ENCODE measurements at places on chromosomes 2 and 18.
A peak's percentile ranks its signal among the peaks of the same experiment; 100 is the strongest.

DNA sequence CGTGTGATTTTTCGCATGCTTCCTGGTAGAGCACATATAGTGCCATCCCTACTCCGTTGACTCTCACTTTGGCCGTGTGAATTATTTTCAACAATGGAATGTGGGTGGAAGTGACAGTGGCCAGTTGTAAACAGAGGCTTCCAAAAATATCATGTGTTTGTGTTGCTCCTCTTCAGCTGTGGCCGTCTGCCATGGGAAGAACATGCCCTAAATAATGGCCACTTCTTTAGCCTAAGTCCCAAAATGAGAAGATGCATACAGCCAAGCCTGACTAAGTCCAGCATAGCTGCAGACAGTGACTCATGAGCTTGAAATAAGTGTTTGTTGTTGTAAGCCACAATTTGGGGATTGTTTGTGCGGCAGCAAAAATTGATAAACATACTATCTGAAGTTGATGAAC is 8.9 kb upstream of the GALNT1 start:
- no peaks in the 10 kb centered on the region for H3K27me3 ChIP-seq
- no peak for DNase-seq
- H3K4me3 ChIP-seq, result no peak overlapping the region
- H3K36me3 ChIP-seq, result no peaks in the 10 kb centered on the region
- no peaks in the 10 kb centered on the region for H3K4me1 ChIP-seq

DNA sequence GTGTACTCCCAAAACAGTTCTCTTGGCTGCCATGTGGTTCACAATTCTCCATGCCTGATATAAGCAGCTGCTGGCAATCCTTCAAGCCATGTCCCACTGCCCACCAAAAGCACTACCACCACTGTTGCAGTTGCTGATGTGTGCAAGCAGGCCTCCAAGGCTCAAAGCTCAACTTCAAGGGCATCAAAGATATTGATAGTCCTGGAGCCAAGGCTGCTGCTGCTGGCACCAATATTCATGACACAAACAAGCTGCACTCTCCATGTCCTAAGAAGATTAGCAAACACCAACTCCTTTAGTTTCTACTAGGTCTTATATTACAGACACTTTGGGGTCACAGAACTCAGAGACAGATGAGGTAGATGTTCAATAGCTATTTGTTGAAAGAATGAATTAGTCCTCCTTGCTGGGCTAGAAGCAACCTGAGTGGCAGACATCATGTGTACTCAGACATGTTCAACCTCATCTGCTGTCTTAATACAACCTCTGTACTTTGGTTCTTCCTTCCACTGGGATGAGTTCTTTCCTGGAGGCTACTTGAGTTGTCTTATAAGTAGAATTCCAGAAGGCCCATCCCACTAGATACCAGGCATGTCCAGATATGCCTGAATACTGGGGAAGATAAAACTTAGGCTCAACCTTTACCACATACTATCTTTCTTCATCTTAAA is 104.5 kb upstream of the UGP2 start:
- H3K4me3 ChIP-seq, result no peak overlapping the region
- DNase-seq, result peak; percentile 36
- H3K4me1 ChIP-seq, result peaks cover 57% of the 10 kb centered on the region
- H3K36me3 ChIP-seq, result no peaks in the 10 kb centered on the region
- no peaks in the 10 kb centered on the region for H3K27me3 ChIP-seq

GRCh38 chr18:72866442-72866900 is 1.3 kb downstream of the NETO1 start:
- DNase-seq, result no peak
- no peak overlapping the region for H3K4me3 ChIP-seq
- no peaks in the 10 kb centered on the region for H3K36me3 ChIP-seq

DNA sequence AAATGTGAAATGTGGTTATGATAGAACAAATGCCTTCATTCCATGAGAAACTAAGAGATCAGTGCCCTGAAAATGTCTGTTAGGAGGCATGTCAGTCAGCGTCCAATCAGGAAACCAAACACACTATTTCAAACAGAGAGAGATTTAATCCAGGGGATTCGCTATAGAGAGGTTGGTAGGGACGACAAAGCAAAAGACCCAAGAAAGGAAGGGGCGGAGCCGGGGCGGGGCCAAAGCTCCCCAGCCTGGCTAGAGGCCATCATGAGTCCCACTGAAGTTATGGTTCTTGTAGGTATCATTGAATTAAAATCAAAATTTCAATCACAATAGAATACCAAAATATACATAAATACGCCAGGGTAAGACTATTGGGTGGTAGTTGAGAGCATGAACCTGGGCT is 32.9 kb upstream of the RNF149 start:
- no peak overlapping the region for H3K27ac ChIP-seq
- H3K4me1 ChIP-seq, result peaks cover 5% of the 10 kb centered on the region
- DNase-seq, result no peak
- H3K4me3 ChIP-seq, result no peak overlapping the region
- H3K36me3 ChIP-seq, result no peaks in the 10 kb centered on the region
- H3K27me3 ChIP-seq, result no peaks in the 10 kb centered on the region

DNA sequence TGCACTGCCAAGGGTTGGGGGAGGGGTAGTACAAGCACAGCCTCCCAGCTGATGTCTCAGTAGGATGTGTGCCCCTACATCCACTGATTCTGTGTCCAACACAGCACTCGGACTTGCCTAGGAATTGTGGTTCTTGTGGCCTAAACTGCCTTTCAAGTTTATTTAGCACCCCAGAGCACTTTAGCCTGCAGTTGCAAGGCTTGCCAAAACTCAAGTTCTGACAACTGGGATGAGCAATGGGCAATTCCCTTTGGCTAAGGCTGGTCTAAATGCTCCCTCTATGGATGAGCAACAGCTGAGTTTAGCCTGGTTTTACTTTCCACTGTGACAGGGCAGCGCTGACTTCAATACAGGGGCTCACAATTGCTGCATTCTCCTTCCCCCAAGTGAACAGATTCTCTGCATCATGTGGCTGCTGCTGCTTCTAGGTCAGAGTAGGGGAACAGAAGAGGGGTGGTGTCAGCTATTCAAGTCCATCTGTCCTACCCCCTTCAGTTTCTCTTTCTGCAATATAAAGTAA is 471.5 kb downstream of the PIK3C3 start:
- H3K4me3 ChIP-seq, result no peak overlapping the region
- H3K4me1 ChIP-seq, result no peaks in the 10 kb centered on the region
- no peak overlapping the region for H3K27ac ChIP-seq
- peaks cover 3% of the 10 kb centered on the region for H3K36me3 ChIP-seq
- peak; percentile 14 for DNase-seq
- H3K27me3 ChIP-seq, result no peaks in the 10 kb centered on the region

- H3K4me1 ChIP-seq, result peaks cover 11% of the 10 kb centered on the region
- H3K27ac ChIP-seq, result no peak overlapping the region
- no peaks in the 10 kb centered on the region for H3K36me3 ChIP-seq
- no peak for DNase-seq
- no peak overlapping the region for H3K4me3 ChIP-seq
- H3K27me3 ChIP-seq, result no peaks in the 10 kb centered on the region
These were observed 1223.1 kb upstream of the ZEB2 start for GRCh38 chr2:145743011-145743410.

- no peaks in the 10 kb centered on the region for H3K36me3 ChIP-seq
- H3K27me3 ChIP-seq, result peaks cover 41% of the 10 kb centered on the region
- H3K4me3 ChIP-seq, result no peak overlapping the region
- H3K4me1 ChIP-seq, result peaks cover 10% of the 10 kb centered on the region
- H3K27ac ChIP-seq, result no peak overlapping the region
- DNase-seq, result peak; percentile 17
These were observed 2.2 kb downstream of the DNER start for GRCh38 chr2:229712136-229712535.

DNA sequence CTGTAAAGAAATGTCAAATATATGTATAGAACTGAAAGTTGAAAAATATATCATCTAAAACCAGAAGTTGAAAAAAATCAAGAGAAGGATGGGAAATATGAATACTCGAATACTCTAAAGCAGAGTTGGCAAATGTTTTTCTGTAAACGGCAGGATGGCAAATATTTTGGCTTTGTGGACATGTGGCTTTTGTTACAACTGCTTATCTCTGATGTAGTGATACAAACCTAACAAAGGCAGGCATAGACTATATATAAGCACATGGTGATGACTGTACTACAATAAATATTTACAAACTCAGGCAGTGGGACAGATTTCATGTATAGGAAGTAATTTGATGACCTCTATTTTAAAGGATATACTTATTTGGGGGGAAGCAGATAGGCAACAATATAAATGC is 224.6 kb upstream of the LRRTM4 start:
- DNase-seq, result no peak
- no peaks in the 10 kb centered on the region for H3K4me1 ChIP-seq
- no peaks in the 10 kb centered on the region for H3K27me3 ChIP-seq
- H3K36me3 ChIP-seq, result no peaks in the 10 kb centered on the region
- H3K4me3 ChIP-seq, result no peak overlapping the region
- H3K27ac ChIP-seq, result no peak overlapping the region

- no peak overlapping the region for H3K27ac ChIP-seq
- DNase-seq, result peak; percentile 32
- peaks cover 8% of the 10 kb centered on the region for H3K4me1 ChIP-seq
- no peaks in the 10 kb centered on the region for H3K36me3 ChIP-seq
These were observed 52.3 kb downstream of the ARHGAP28 start for GRCh38 chr18:6781796-6782195.

DNA sequence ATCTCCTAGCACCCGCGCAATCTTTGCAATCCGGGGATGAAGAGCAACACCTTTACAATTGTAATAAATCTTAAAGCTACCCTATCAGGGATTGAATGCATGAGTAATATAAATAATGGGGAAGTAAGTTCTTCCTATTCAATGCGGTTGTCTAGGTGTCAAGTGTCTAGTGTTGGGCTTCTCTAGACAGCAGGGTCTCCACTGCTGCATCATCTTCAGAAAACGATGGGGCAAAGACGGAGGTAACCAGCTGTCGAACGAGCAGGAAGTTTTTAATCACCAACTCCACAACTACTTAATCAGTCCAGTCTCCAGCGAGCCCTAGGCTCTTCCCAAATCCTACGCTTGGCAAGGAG is 573 bp downstream of the STAM2 start:
- DNase-seq, result no peak
- peak overlapping the region; percentile 94 for H3K4me3 ChIP-seq

DNA sequence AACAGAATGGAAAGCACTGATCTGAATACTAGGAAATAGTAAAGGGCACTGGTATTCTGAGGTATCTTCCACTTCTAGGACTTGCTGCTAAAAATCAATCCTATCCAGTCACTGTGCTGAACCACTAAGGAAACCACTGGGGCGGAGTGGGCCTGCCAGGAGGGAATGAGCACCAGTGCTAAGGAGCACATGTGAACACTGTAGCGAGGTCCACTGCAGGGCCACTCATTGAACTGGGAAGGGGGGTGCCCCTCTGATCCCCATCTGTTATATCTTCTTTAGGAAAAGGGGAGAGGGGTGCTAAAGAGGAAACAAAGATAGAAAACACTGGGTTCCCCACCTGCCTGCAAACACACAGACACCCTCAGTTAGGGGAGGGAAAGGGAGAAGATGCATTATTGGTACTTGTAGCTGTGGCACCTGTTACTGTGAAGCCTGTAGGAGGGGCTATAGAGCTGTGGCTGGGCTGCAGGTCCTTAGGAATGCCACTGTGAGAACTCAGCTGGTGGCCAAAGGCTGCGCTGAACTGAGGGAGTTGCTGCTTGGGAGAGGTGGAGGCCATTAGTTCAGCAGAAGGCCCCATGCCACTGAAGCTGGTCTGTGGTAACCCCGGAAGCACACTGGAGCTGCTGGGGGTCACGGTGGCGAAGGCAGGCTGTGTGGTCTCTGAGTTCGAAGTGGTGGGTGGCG is 81.8 kb downstream of the INO80D start:
- H3K27me3 ChIP-seq, result no peaks in the 10 kb centered on the region
- H3K4me1 ChIP-seq, result peaks cover 1% of the 10 kb centered on the region
- H3K27ac ChIP-seq, result no peak overlapping the region

DNA sequence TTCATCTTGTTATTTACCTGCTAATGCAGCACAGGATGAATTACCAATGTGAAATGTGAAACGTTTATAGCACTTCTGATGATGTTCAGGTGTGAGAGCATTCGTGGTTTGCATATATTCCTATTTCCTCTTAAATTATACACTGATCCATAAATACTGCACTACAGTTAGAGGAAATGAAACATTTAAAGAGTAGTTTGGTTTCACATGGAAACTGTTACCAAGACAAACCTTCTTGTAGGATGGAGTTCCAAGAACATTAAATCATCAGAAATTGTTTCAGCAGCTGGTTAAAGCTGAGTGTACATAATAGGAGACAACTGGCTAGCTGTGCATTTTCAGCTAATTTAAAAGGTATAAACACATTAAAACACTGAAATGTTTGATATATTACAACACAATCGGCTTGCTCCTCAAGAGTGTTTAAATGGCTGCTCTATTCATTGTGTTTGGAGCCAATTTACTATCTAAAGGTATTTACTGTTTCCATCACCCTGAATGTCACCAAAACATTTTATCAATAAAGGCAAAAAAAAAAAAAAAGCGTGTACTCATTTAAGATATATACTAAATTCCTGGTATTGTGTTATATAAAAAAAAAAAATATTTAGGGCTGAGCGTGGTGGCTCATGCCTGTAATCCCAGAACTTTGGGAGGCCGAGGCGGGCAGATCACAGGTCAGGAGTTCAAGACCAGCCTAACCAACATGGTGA is 100.6 kb downstream of the DYM start:
- no peak overlapping the region for H3K4me3 ChIP-seq
- DNase-seq, result no peak
- H3K4me1 ChIP-seq, result no peaks in the 10 kb centered on the region
- peaks cover 28% of the 10 kb centered on the region for H3K36me3 ChIP-seq
- no peak overlapping the region for H3K27ac ChIP-seq

GRCh38 chr2:36711741-36712314 is 15.3 kb downstream of the VIT start:
- no peak overlapping the region for H3K4me3 ChIP-seq
- no peaks in the 10 kb centered on the region for H3K4me1 ChIP-seq
- H3K27me3 ChIP-seq, result no peaks in the 10 kb centered on the region
- H3K36me3 ChIP-seq, result peaks cover 7% of the 10 kb centered on the region

DNA sequence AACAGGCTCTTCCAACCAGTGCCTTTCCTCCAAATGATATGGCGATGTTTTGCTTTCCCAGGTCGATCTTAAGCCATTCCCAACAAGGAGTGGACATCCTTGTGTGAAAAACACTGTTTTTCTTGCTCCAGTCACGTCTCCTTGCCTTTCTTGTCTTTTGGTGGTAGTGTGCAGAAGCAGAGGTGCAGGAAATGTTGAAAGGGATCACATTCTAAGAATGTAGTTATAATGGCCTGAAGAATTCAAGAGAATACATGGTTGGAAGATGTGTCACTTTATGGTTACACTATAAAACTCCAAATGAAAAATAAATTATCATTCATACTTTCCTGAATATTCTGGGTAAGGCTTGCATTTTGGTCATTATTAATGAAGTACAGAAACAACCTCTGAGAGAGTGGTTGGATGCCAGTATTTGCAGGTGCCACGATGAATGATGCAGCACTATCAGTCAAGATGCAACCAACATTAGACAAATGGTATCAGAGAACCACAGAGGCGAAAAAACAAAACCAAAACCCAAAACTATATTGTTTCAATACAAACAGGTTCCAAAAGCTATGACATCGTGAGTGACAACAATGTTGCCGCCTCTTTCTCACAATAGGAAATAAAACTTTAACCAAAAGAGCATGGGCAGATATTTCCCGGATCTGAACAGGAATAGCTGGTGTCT is 27.5 kb upstream of the POLE4 start:
- H3K4me3 ChIP-seq, result no peak overlapping the region
- H3K27me3 ChIP-seq, result no peaks in the 10 kb centered on the region
- no peak overlapping the region for H3K27ac ChIP-seq
- no peaks in the 10 kb centered on the region for H3K4me1 ChIP-seq

GRCh38 chr2:218885981-218886947 is 5.6 kb downstream of the WNT10A start:
- no peaks in the 10 kb centered on the region for H3K36me3 ChIP-seq
- no peak overlapping the region for H3K4me3 ChIP-seq
- no peaks in the 10 kb centered on the region for H3K27me3 ChIP-seq
- DNase-seq, result no peak
- peaks cover 18% of the 10 kb centered on the region for H3K4me1 ChIP-seq
